Activated CD8-positive, alpha-beta memory T cell treated with anti-CD3 and anti-CD28 coated beads for 24 hours (primary cell): ENCODE measurements at places on chromosomes 2 and 18.

GRCh38 chr18:38052879-38053590 lies 487.4 kb upstream of the CELF4 start:
- DNase-seq = no peak

DNA sequence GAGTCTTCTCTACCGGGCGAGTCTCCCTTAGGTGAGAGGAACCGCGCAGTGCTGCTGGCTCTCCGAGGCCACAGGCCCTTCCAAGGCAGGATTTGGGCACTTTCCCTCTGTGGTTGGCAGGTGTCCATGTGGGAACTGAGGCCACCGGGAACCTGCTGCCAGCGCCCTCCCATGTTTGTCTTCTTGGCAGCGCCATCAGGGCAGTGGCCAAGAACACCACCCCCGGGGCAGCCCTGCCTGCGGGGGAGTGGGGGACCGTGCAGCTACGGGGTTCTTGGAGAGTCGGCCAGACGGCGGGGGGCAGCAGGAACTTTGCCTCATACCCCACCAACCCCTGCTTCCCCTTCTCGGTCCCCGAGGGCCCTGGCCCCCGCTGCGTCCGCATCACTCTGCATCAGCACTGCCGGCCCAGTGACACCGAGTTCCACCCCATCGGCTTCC lies 10.0 kb downstream of the CAPN10 start:
- DNase-seq = no peak

GRCh38 chr18:4077721-4078120 lies 377.4 kb downstream of the DLGAP1 start:
- DNase-seq = no peak

GRCh38 chr2:43055985-43056384 lies 170.4 kb downstream of the ZFP36L2 start:
- no peak for DNase-seq

GRCh38 chr2:62495761-62496160 lies 10.2 kb downstream of the TMEM17 start:
- no peak for DNase-seq

GRCh38 chr18:35588995-35589394 lies 7.5 kb downstream of the GALNT1 start:
- DNase-seq = no peak

- DNase-seq = no peak
These were observed 41.1 kb downstream of the DHRS9 start for GRCh38 chr2:169110419-169110818.

GRCh38 chr2:55049043-55049820 lies 1.0 kb downstream of the RTN4 start:
- DNase-seq = peak; percentile 82

DNA sequence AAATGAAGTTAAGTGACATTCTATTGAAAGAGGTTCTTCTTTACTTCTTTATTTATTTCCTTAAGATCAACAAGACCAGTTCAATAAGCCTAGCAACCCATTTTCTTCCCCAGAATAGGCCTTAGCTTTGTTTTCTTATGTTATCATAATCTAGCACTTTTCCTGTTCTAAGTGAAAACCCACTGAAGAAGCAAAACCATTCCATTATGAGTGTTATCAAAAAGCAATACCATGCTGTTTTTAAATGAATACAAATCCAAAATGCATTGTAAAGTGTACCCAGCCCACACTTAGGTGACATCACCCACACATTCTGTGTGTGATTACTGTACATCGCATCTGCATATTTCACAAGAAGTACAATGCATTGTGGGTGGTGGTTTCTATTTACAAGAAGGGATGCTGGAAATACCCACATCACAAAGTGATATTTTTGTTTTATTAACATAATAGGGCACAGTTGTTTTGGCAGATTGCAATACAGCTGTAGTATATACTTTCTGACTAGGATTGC lies 679.5 kb downstream of the KCNJ3 start:
- no peak for DNase-seq

GRCh38 chr2:226669905-226670304 lies 129.7 kb downstream of the IRS1 start:
- no peak for DNase-seq

GRCh38 chr2:2804528-2804927 lies 473.5 kb upstream of the MYT1L start:
- no peak for DNase-seq

- peak; percentile 11 for DNase-seq
These were observed 51.7 kb downstream of the IMPA2 start for GRCh38 chr18:12032786-12033642.
